ENCODE measurements at places on chromosomes 13 and 19.

DNA sequence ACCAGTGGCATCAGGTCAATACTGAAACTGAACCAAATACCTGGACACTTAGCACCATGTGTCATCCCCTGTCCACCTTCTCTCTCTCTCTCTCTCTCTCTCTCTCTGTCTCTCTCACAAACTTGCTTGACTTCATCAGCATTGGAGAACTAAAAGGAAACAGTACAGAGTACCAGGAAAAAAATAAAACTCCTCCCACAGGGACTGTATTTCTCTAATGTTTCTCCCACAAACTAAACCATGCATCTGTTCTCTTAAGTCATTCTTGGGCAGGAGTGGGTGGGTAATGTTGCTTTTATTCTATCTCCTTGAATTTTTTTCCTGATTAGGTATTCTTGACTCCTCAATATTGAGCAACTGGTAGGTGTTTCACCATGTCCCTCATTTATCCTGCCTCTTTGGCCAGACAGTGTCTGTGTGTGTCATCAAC lies 112.9 kb upstream of the CACNA1A start:
- no peak for DNase-seq

DNA sequence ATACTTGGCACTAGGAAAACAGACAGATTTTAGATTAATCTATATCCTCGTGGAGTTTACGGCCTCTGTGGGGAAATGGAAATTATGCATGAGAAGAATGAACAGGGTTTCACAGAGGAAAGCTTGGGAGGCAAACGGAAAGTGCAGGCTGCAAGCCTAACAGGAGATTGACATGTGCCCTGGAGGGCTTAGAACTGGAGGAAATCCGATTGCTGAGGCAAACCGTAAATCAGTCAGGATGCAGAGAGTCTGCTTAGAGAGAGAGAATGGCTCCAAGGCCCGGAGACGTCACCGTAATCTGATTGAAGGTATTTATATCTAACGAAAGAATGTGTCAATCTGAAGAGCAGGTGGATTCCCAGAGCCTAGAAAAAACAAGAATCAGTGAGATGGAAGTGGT lies 143.2 kb downstream of the KATNAL1 start:
- DNase-seq = no peak

GRCh38 chr19:18667531-18668251 lies 15.8 kb upstream of the CRTC1 start:
- no peak for DNase-seq

DNA sequence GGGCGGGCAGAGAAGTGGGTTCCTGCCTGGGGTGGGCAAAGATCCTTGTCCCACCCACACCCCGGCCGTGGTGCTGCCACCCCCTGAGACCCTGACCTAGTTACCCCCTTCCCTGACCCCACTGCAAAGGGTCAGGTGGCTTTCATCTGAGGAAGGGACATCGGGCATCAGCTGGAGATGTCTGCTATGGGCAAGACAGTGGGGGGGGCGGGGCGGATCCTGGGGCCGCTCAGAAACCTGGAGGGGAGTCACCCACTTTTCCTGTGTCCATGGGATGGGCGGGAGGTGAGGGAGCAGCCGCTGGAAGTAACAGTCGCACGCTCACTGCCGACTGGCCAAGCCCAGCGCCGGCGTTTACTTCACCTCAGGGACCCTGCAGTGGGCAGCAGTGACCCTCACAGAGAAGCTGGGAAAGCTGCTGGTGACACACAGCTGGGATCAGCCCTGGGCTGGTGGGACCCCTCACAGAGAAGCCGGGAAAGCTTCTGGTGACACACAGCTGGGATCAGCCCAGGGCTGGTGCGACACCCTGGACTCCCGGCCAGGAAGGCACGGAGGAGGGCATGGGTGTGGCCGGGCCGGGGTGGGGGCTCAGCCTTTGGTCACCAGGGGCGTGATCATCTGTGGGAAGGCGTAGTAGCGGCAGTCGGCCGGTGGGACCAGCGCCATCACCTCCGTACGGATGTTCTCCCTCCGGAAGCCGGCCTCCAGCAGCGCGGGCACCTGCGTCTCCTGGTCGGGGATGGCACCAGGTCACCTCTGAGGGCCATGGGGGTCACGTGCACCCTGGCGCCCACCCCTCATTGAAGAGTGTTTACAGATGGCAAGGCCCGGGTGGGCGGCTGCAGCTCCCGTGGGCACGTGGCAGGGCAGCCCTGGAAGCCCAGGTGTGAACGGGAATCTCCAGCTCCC lies 4.3 kb downstream of the GAMT start:
- no peak for DNase-seq

DNA sequence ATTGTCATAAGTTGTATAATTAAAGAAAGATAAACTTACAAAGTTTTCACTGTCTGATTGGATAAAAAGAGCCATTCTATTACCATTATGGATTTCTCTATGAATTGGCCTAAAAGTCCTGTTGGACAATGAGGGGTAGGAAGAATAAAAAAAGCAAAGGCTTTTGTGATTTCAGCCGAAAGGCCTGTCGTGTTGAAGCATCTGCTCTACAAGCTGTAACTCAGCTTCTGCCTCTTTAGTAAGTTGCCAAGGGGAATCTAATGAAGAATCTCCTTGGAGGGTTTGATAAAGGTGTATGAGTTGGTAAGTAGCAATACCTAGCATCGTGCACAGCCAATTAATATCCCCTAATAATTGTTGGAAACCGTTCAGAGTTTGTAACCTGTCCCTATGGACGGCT lies 25.2 kb upstream of the ERVV-1 start:
- no peak for DNase-seq

DNA sequence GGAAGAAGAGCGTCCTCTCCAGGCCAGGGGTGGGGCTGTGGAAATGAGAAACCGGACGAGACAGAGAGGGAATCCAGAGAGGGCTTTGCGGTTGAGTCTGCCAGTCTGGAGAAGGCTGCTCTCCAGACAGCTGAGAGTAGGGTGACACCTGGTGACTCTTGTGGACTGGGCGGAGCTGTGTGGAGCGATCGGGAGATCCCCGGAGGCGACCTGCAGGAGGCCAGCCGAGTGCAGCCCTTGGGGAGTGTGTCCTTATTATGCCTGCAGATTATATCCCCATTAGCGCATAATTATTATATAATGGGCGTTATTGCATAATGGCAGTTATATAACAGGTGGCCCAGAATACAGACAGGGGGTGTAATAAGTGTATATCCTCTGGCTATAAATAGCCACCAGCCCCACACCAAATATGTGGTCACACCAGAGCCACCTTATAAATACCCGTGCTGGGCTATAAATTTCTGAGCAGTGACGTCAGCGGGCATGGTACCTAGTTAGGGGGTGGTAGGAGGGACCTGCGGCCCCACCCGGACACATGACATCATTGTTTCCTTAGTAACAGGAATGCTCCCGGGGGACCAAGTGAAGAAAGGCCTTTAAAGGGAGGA lies 41.2 kb downstream of the NFIX start:
- DNase-seq = no peak

- DNase-seq = no peak
Measured at GRCh38 chr19:41377977-41378709, 1.8 kb downstream of the TMEM91 start.
